Right renal cortex interstitium (tissue), 3 donors: ENCODE measurements at places on chromosomes 6 and 20.

GRCh38 chr6:125554456-125554855 is 195.0 kb upstream of the HEY2 start:
- no peak for DNase-seq

DNA sequence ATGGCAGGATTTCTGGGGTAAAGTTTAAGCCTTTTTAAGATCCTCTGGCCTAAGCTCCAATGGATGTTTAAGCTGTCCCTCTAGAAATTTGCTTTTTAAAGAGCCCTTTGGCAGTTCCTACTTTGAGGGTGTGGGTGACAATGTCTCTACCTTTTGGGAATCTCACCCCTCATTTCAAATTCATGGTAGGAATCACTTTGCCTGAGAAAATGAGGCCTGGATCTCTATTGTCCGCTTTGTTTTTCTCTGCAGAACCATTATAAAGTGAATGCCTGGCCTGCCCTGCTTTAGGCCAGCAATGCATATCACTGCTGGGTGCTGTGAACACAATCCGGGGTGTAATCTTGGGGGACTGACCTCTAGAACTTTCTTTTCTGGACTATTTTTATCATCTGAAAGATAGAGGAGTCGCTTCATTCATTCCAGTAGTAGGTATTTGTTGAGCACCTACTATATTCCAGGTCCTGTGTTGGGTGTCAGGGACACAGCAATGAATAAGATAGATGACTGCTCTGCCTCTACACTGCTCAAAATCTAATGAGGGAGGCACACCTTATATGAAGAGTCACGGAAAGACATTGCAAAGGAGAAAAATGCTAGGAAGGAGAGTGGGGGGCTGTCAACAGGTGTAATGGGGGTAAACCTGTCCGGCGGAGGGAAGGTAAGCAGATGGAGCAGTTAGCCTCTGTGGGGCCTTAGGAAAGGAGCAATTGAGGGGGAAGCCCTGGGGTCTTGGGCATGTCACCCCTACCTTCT is 8.6 kb upstream of the COMMD7 start:
- no peak for DNase-seq

- DNase-seq = no peak
Measured at GRCh38 chr6:41059556-41059955, 6.6 kb downstream of the APOBEC2 start.

- DNase-seq = no peak
Measured at GRCh38 chr20:60053125-60053817, 95.0 kb downstream of the CDH26 start.

DNA sequence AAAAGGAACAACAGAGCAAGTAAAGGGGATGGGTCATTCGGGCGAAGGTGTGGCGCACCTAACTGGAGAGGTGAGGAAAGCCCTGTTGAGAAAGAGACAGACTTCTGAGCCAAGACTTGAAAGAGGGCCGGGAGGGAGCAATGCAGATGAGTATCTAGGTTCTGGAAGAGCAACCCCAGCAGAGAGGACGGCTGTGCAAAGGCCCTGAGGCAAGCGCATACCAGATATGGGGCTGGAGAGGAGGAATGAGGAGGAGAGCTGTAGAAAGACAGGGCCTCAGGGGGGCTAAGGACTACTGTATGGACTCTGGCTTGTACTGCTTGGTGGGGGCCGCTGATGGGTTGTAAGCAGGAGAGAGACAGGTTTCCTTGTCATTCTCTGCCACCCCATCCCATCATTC is 21.9 kb downstream of the TRERF1 start:
- DNase-seq = no peak

GRCh38 chr6:55518529-55519060 is 60.4 kb downstream of the HMGCLL1 start:
- DNase-seq = no peak

DNA sequence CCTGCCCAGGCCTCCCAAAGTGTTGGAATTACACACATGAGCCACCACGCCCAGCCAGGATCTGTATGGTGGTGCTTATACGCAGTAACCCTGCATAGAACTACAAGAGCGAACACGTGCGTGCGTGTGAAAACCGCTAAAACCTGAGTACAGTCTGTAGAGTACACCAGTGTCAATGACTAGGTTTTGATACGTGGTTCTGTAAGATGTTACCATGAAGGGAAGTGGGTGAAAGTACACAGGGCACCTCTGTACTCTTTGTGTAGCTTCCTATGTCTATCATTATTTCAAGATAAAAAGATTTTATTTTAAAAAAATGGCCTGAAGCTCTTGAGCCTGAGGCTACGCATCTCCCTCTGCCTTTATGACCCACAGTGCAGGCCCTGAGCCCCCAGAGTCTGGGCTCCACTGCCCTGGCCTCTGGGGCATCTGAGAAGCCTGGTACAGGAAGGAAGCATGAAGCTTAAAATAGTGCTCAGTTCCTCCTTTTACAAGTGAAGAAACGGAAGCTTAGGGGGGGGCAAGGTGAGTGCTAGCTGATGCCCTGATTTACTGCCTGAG is 21.6 kb downstream of the LY86 start:
- DNase-seq = no peak

DNA sequence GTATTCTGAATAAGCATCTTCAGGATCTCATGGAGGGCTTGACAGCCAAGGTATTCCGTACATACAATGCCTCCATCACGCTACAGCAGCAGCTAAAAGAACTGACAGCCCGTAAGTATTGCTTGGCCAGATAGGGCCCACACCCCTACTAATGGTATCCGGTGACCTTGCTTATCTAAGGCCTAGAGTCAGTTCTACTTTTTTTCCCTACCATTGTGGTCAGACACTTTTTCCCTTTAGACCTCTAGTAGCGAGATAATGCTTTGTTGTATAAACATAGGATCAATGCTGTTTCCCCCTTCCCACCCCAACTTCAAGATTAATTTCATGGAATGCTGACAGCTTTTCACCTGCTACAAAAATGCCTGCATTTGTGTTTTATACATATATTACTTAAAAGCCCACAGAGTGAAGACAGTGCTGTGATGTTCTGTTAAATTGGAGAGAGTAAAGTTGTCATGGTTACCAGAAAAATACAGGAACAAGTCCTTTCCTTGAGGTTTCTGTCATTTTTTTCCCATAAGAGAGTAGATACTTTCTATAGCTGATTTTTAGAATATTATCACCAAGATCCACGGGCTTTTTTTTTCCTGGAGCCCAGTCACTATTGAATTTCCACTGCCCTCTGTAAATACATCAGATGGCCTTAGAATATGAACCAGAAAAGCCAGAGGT is 20.9 kb upstream of the PLCG1 start:
- no peak for DNase-seq

GRCh38 chr6:6483168-6483567 is 105.4 kb upstream of the LY86 start:
- no peak for DNase-seq

GRCh38 chr20:689348-689747 is 13.7 kb upstream of the SCRT2 start:
- no peak for DNase-seq

- DNase-seq = no peak
Measured at GRCh38 chr6:25360621-25361020, 81.4 kb downstream of the CARMIL1 start.

DNA sequence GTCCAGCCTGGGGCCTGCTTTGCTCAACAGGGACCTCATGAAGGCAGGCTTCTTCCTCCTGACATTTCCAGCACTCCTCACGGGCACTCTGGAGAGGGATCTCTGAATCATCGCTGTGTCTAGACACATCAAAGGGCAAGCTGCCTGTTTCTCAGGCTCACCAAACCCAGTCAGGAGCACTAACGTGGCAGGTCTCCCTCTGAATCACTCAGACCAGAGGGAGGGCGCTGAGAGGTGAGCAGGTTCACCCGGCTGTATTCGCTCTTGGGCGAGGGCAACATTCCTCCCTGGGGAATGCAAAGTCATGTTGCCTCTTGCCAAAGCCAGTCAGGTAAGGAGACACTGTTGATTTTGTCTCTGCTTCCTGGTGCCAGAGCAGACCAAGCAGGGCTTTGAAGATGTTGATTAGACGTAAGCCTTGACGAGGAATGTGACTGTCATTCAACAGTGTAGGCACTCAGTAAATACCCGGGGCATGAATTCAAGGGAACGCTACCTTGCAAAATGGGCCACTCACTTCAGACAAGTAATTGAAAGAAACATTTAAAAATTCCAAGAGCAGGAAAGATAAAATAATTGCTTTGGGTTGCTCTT is 50.1 kb downstream of the CYP24A1 start:
- DNase-seq = no peak

DNA sequence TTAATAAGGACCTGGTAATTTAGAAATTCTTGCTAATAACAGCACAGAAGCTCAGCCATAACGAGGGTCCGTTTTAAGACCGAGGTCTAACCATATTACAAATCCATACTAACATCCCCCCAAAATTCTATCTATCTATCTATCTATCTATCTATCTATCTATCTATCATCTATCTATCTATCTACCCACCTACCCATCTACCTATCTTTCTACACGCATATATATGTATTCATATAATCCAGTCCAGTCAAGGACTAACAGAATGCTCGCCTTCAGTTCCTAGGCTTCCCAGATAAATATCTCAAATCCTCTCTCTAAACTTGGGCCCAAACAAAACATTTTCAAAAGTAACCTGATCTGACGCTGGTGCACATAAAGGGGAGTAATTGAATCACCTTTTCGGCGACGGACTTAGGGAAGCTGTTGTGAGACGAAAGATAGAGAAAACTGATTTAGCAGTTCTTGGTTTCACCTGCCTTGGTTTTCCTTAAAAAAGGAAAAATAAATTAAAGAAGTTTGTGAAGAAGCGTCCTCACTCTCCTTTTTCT is 14.5 kb downstream of the HMGN4 start:
- DNase-seq = no peak

DNA sequence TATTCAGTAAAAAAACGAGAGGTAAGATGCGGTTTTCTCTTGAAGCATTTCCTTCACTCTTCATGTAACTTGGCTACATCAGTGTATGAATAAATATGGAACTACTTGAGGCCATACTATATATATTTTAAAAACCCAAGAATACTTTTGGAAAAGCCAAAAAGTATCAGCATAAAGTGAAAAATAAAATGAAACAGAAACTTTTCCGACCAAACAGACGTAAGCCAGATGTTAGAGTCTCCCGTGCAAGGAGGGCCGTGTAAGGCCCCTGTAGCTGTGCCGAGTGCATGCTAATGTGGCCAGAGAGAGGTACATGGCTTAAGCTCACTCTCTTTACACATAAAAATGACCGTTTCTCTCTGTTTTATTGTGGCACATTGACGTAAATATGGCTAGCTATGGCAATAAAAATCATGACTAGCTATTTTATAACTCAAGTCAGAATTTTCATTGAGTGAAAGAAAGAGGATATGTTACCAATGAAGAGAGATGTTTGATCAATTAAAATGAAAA is 140.1 kb upstream of the GMDS start:
- no peak for DNase-seq

DNA sequence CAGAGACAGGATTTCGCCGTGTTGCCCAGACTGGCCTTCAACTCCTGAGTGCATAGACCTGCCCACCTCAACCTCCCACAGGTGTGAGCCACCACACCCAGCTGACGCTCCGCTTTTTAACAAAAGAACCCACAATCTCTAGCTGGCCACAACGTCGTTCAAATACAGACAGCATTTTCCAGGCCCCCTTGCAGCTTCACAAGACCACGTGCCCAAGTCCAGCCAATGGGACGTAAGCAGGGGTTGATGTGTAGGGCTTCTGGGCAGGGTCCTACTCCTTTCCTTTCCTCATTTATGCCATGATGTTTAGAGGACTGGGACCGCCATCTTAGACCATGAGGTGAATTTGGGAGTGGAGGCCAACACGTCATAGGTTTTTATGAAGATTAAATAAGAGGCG is 81.0 kb downstream of the TFAP2C start:
- no peak for DNase-seq

DNA sequence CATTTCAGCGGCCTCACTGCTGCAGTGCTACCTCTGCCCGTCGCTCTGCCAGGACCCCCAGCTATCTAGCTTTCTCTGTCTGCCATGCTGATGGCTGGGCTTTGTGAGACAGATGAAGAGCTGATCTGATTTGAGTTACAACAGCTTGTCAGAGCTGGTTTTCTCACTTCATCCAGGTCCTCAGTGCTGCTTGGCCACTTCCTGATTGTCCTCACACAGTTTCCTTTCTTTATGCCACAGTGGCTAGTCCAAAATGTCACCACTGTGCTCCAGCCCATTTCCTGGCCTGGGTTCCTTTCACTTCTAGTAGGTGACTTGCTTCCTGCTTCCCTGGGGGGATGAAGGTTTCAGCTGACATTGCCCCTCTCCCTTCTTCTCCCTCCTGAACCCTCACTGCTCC is 35.4 kb downstream of the FNDC1 start:
- DNase-seq = no peak

DNA sequence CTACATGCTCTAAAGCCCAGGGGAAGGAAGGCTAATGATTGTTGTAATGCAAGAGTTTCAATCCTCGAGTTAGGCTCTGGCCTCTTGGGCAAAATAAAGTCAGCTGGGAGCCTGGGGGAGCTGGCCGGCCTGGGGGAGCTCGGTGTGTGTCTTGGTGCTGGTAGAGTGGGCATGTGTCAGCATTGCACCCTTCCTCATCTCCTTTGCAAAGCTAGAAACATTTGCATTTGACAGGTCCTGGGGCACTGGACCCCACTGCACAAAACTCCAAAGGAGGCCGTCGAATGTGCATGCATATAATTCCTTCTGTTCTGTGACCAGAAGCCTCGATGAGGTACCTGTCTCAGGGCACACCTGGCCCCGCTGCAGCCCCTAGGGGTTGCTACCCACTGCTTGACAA is 74.6 kb upstream of the SLC22A23 start:
- no peak for DNase-seq

GRCh38 chr20:834151-834746 is 734 bp downstream of the FAM110A start:
- DNase-seq = no peak

DNA sequence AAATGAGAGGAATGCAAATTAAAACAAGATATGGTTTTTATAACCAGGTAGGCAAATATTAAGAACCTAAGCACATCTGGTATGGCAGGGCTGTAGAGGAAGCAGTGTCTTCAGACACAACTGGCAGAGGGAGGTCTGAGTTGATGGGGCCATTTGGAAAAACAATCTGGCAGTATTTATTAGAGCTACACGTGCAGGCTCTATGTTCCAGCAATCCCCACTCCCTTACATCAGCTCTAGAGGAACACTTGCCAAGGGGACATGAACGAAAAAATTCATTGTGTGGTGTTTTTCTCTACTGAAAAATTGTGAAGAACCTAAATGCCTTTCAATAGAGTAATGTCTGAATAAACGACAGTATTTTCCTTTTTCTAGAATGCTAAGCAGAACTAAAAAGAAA is 111.6 kb upstream of the EDN1 start:
- no peak for DNase-seq

- no peak for DNase-seq
Measured at GRCh38 chr6:61953851-61954250, 332.2 kb downstream of the KHDRBS2 start.

- no peak for DNase-seq
Measured at GRCh38 chr20:4812641-4813075, 90.9 kb downstream of the PRND start.

GRCh38 chr6:13066050-13066449 is 262.3 kb downstream of the TBC1D7 start:
- DNase-seq = no peak
